ENCODE measurements at places on chromosomes 4 and X. TPM values are rescaled to one million over a fixed set of nuclear protein-coding genes. Genes with fewer than 3 reads are reported as not detected.

SATL1 gene
- total RNA-seq: 0.06 TPM

LRP2BP gene
- total RNA-seq: 0.95 TPM

DNA sequence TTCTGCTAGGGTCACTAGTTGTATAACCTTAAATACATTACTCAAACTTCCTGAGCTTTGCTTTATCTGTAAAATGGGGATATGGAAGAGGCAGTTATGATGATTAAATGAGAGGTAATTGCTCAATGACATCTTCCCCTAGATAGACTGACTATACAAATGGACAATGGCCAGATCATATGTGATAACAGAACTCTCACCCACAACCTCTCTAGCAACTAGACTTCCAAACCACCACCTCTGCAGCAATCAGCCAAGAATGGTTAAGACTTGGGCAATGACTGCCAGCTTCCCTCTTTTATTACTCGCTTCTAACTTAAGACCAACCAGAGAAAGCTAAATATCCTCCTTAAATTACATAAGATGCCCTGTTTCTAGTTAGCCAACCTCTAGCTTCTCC is 2.9 kb upstream of the SEPSECS start:
- no peak for DNase-seq

RNF150 gene
- 20.5 TPM for total RNA-seq

DNA sequence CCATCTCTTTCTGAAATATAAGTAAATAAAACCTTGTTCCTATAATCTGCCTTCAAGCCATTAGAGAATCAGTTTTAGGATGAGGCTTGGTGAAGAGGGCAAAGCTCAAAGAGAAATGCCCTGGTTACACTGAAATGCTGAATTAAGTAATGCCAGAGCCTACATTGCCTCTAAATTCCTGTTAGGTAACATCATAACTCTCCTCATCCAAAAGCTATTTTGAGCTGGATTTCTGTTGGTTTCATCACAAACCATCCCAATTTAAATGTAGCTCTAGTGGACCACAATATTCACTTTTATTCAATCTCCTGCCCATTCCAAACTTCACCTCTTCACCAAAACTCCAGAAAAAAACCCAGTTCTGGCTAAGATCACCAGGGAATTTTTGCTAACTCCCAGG is 1319.7 kb upstream of the TENM3 start:
- no peak for DNase-seq

Measured in mucosa of gallbladder (tissue), 1 donor.